ENCODE measurements at places on chromosomes 16 and 17.

DNA sequence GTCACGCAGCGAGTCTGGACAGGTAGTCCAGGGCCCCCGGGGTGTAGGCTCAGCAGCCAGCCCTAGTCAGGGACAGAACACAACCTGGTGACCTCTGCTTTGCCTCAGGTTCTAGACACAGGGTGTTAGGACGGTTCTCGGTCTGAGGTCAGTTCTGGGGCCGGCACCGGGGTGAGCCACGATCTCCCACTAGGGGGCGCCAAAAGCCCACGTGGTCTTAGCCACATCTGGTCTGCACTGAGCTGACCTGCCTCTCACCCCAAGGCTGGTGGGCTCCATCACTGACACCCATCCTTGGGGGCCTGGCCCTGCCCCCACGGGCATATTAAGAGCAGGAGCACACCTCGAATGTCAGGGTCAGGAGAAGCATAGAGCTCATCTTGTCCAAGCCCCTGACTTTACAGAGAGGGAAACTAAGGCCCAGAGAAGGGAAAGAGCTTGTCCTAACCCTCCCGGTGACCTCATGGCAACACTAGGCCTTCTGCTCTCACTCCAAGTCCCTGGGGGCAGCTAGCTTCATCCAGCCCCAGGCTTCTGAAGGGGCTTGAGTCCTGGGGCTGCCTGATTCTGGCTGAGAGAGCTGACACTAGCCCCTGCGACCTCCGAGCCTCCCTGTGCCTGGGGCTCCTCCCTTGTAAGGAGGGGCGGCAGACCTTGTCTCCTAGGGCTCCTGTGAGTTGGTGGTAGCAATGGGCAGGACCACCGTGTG lies 9.0 kb downstream of the SLC5A10 start:
- DNase-seq = peak; percentile 84

DNA sequence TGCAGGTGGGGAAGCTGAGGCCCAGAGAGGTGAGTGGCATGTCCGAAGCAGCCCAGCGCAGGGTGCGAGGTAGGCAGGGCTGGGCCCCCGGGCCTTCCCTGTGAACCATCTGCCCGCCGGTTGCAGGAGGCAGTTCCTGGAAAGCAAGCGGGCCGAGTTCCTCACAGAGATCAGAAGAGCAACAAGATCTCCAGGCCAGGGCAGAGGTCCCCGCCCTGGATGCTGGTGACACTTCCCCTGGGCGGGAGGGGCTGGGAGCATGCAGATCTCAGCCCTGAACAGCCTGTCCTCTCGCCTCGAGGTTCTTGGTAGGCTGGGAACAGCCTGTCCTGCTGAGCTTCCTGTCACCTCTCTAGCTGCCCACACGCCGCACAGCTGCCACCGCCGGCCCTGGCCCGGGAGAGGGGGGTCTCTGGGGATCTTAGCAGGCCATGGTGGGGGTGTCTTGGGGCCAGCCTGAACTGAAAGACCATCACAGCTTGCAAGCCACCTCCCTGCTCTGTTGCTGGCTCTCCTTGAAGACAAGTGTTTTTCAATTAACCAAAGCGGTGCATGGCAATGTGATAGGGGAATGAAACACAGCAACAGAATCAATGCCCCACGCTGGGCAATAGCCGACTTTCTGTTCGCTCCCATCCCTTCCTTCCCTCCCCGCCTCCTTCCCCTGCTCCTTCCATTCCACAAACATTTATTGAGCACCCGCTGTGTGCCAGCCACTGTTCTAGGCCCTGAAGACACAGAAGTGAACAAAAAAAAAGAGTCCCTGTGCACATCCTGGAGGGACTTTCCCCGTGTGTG lies 31.7 kb downstream of the SOCS1 start:
- DNase-seq = peak; percentile 93

DNA sequence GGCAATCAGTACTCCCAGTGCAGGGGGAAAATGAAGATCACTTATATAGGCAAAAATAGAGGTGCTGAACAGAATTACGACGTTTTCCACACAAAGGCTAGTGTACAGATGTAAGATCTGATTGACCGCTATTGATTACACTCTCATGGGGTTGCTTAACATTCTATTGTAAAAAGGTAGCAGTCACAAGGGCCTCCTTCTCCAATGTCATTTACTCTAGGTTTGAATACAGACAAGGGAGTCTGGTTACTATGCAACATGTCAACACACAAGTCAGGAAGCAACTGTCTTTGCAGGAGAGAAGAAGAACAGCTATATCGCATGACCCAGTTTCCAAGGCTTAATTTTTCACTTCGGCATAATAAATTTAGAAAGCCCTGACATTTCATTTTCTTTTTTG lies 7.9 kb downstream of the KRT37 start:
- no peak for DNase-seq

DNA sequence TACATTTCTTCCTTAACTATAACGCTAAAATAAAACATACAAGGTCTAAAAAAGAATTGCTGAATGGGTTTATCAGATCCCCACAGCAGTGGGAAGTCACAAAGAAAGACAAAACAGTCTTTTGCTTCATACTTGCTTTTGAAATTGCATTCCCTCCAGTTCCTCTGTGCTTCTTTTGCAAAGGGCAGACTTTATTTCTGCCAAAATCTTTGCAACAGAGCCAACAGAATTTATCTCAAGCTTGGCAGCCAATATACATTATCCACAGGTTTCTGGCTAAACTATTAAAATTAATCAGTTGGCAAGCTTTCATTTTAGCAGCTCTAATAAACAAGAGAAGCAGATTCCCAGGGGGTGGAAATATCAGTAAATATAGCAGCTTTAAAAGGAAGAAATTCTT lies 378.9 kb upstream of the CA10 start:
- no peak for DNase-seq

Data from activated CD8-positive, alpha-beta memory T cell treated with anti-CD3 and anti-CD28 coated beads, Interleukin-2, amount 10 ng/mL, durations not matched to agents 7 days and 5 days (primary cell).